Fibroblast of skin of scalp (primary cell): ENCODE measurements at places on chromosomes 3 and 15.

GRCh38 chr3:113104357-113105092 is 106.8 kb upstream of the BOC start:
- DNase-seq: no peak

DNA sequence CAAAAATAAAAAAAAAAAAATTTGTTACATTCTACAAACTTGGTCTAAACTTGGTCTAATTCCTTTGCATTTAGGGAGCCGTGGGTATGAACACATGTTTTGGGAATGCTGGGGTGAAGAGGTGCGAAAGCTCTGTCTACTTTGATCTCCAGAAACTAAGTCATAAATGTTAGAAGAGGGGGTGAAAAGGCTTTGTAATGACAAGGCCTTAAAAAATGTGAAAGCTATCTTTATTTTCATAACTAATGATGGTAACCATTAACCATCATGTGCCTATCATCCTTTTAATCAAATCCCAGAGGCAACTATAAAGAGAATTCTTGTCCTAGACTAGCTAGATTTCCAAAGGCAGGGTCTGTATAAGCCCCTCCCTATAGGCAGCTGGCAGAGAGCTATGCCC is 60.9 kb downstream of the PRICKLE2 start:
- DNase-seq: peak; percentile 42

- peak; percentile 38 for DNase-seq
Measured at GRCh38 chr15:52183562-52184173, 7.5 kb downstream of the GNB5 start.

DNA sequence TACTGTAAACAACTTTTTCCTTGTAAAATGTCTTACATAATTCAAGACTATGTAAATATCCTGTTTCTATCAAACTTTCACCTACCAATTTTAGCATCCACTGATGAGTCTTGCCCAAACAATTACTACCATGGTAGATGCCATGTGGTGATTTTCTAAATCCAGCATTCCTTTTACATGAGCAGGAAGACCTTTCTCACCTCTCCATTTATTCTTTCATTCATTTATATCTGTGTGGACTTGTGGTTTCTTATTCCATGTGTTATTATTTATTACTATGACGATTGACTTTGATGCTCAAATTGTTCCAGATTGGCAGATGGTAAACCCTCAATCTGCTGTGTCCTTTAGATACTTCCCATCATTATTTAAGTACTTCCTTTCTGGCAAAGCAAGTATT is 62.4 kb downstream of the IFT57 start:
- DNase-seq: peak; percentile 20

GRCh38 chr3:150751781-150752263 is 11.1 kb downstream of the SIAH2 start:
- no peak for DNase-seq

GRCh38 chr3:114370537-114371174 is 76.8 kb downstream of the TIGIT start:
- DNase-seq: no peak

DNA sequence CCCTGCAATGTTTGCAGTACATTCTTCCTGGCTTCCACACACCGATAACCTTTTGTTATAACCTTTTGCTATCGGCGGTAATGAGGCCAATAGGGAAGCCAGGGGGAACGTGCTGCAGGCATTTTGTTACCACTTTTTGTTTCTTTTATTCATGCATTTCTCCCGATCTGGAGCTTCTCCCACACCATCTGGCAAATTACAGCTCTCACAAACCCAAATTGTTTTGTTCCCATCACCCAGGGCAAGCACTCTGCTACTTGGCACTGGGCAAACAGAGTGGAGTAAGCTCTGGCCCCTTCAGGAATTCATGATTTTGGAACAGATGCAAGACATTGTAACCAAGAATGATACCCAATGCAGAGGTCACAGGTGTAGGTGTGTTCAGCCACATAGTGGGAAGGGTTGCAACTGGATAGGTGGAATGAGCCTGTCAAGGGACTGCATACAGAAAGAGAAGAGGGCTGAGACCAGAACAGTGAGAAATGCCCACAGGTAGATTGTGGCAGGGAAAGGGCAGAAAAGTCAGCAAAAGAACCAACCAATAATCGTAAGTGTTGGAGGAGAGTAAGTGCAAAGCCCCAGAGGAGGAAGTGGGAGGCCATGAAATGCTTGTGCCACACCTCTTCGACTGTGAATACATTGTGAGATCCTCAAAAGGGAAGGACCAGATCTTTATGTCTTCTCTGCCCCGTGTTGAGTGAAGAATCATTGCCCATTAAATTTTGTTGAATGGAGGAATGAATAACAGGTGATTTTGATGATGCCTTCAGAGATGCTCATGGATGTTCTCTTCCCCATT is 45.8 kb downstream of the PARP15 start:
- no peak for DNase-seq

- DNase-seq: no peak
Measured at GRCh38 chr3:181230258-181230657, 240.7 kb upstream of the DNAJC19 start.

GRCh38 chr3:77329116-77329515 is 289.2 kb downstream of the ROBO2 start:
- DNase-seq: peak; percentile 51
